Stimulated activated CD8-positive, alpha-beta memory T cell treated with anti-CD3 and anti-CD28 coated beads, Interleukin-7, amount 100 ng/mL, for 1 hour (primary cell): ENCODE measurements at places on chromosomes 3 and 15.

- no peak for DNase-seq
These were observed 154.6 kb upstream of the RGMA start for GRCh38 chr15:93243573-93243972.

DNA sequence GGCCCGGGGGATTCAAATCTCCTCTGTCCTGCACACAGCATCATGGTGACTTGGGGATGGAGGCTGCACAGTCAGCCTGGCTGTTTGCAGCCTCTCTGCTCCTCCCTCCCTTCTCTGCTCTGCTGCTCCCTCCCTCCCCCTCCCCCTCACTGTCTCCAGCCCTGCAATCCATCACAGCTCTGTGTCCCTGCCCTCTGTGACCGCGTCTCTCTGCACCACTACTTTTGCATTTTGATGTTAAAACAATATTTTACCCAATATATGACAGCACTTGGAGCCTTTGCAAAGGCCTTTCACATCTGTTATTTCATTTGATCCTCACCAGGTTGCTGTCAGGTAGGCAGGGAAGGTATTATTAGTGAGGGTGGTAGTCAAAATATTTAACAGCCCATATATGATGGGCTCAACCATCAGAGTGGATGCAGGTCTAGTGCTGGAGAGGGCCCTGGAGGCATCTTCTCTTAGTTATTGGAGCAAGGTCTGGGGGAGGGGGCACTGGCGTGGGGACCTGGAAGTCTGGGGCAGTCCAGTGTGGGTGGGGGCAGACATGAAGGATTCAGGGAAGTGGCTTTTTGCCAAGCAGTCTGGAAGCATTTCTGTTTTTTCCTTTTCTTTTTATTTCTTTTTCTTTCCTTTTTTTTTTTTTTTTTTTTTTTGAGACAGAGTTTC, 16.3 kb upstream of the VPS8 start:
- no peak for DNase-seq

DNA sequence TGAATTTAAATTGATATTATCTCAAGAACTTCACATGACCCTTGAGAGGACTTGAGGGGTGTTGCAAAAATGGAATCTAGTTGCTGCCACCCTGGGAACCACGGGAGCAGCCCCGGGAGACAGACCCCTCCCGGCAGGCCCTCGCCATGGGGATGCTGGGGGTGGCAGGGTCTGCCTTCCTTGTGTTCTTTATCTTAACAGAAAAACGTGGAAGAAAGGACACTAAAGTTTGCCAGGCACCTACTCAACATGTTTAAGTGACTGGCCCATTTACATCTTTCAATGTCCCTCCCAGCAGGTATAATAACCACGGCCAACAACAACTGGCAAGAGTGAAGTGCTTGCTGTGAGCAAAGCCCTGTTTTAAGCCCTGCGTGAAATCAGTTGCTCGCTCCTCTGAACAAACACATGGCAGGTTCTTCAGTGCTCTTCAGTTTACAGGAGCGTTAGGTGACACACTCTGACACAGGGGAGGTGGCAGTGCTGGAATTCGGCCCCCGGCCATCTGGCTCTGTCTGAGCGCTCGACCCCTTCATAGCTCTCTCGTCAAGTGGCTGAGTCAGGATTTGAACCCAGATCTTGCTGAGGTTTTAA, 112.5 kb downstream of the ASB7 start:
- no peak for DNase-seq

- no peak for DNase-seq
These were observed 1.4 kb downstream of the FGD5 start for GRCh38 chr3:14820156-14820555.

DNA sequence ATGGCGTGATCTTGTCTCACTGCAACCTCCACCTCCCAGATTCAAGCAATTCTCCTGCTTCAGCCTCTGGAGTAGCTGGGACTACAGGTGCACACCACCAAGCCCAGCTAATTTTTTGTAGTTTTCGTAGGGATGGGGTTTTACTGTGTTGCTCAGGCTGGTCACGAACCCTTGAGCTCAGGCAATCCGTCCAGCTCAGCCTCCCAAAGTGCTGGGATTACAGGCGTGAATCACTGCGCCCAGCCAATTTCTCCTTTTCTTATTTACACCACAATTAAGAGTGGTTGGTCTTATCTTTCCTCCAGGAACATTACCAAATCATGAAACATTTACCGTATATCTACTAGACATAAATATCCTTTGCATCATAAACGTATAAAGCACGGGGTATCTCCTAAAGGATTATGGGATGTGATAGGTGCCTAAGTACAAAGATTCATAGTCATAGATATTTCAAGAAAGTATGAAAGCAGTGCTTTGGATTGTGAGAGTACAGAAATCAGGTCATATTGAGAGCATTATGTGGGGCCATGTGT, 194.5 kb downstream of the RBMS3 start:
- no peak for DNase-seq

DNA sequence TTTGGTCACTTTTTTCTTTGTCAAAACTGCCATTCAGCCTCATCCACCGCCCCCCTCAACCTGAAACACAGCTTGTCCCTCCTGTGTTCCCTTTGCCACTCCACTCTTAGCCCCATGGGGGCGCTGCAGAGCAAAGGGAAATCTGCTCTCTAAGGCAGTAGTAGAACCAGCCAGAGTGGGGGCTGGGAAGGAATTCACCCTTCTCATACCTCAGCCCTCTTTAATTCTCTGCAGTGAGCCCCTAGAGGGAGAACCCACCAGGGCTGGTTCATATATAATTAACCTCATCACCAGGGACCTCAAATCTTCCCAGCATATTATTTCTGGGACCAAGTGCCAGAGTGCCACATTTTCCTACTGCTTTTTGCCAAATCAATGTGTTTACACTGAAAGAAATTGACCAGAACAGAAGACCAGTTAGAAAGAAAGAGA, 2.8 kb upstream of the BCL6 start:
- DNase-seq = peak; percentile 91

- DNase-seq = no peak
These were observed 550.5 kb upstream of the GBE1 start for GRCh38 chr3:82311901-82312300.

DNA sequence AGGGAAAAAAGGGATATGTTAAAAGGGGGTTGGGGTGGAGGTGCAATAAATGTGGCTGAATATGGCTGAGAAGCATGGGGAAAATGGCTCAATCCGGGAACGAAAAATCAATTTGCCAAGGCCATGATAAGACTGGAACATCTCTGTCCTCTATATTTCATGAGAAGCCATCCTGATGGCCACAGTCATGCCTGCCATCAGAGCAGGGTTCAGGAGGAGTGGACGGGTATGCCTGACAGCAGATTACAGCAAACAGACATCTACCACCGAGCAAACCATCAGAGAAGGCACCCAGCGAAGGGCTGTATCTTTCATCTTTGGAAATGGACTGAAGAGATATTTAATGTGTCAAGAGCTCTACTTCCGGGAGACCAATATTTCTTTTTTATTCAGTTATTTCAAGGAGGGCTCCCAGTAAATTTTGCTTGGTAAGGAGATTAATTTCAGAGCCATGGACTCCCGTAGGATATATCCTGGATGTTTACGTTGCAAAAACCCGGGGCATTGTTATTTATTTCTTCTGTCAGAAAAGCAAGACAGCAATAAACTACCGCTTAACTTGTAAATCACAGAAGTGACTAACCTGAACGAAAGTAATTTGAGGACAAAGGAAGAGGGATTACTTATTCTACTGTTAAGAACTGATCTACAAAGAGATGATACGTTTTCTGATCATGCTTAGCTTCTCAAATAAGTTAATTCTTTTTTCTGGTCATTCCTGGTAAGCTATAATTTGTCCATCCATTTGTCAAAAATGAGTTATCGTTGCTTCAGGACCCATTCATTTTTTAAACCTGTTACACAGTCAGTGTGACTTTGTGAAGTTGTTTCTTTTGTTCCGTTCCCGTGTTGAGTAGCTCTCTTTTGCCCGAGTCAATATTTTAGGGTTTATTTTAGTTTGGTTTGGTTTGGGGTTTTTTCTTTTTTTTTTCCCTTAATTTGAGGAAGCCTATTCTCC, 80.6 kb upstream of the CHD2 start:
- no peak for DNase-seq

GRCh38 chr15:99098426-99098825, 6.5 kb upstream of the SYNM start:
- no peak for DNase-seq

DNA sequence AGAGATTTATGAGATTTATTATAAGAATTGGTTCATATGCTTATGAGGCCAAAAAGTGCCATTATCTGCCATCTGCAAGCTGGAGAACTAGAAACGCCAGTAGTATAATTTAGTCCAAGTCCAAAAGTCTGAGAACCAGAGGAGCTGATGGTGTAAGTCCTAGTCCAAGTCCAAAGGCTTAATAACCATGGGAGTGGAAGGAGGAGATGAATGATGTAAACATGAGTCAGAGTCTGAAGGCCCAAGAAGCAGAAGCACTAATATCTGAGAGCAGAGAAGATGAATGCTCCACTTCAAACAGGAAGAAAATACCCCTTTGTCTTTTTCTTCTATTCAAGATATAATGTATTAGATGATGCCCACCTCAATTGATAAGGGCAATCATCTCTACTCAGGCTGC, 185.7 kb downstream of the CGGBP1 start:
- no peak for DNase-seq

GRCh38 chr3:177057768-177058167, 139.5 kb downstream of the TBL1XR1 start:
- DNase-seq = no peak

DNA sequence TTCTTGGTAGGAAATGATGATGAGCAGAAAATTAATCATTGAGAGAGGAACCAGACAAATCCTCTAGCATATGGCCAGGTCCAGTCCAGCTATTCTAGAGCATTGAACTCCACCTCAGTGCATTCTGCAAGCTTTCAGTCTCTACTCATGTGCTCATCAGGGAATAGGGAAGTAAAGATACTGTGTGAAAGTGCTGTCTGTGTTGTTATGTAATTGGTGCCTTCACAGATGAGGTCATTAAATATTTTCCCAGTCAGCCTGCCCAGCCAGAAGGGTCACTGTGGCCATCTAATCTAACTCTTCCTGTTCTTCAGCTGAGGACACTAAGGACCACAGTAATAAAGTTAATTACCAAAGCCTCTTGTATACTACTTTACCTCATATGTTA, 28.2 kb downstream of the C3orf62 start:
- no peak for DNase-seq

GRCh38 chr3:170076715-170077238, 39.0 kb downstream of the GPR160 start:
- no peak for DNase-seq

GRCh38 chr15:79381593-79381992, 50.5 kb upstream of the MINAR1 start:
- no peak for DNase-seq

DNA sequence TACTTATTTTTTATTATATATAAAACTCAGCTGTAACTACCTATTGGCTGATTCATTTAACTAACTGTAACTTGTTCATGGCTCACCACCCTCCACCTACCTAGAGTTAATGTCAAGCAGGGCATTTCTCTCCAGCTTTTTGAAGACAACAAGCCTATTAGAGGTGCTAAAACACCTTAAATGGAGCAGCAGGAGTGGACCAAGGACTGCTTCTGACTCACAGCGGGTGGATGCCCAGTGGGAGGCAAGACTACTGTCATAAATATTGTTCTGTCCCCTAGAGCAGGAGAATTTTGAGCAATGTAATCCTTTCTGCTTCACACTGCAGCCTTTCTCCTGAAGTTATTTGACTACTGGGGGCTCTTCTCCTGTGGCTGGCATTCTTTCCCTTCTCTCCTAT, 146.9 kb downstream of the CLSTN2 start:
- DNase-seq = no peak

DNA sequence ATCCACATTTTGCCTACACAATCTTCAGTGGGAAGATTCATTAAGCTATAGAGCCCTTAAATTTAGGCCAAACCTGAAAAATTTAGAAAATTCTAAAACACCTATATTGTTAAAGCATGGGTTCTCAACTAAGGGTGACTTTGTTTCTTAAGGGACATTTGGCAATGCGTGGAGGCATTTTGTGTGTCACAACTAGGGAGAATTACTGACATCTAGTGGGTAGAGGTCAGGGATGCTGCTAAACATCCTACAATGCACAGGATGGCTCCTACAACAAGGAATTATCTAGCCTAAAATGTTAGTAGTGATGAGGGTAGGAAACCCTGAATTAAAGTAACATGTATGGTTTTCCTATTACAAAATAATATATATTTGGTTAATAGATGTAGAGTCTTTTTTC, 55.8 kb downstream of the TBC1D5 start:
- DNase-seq = no peak

GRCh38 chr15:73052653-73053397, 562 bp downstream of the NEO1 start:
- DNase-seq = no peak

GRCh38 chr3:5231074-5231473, 43.6 kb downstream of the EDEM1 start:
- DNase-seq = no peak

GRCh38 chr3:142356818-142357217, 91.0 kb downstream of the XRN1 start:
- no peak for DNase-seq

GRCh38 chr3:14663396-14664135, 11.4 kb upstream of the C3orf20 start:
- DNase-seq = no peak

DNA sequence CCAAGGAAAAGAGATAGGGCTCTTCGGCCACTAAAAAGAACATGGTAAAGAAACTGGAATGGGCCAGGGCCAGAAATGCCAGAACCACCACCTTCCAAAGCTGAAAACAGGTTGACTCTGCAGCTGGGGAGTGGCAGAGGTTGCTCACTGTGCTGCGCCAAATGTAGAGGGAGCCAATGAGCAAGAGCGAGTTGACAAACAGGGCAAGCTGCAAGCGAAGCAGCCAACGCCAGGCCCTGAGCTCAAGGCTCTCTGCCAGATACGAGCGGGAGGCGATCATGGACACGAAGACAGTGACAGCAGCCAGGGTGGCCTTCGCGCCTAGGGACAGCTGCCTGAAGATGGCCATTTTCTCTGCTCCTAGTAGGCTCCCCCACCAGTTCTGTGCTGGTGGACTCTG, 3.1 kb downstream of the GLB1 start:
- no peak for DNase-seq

DNA sequence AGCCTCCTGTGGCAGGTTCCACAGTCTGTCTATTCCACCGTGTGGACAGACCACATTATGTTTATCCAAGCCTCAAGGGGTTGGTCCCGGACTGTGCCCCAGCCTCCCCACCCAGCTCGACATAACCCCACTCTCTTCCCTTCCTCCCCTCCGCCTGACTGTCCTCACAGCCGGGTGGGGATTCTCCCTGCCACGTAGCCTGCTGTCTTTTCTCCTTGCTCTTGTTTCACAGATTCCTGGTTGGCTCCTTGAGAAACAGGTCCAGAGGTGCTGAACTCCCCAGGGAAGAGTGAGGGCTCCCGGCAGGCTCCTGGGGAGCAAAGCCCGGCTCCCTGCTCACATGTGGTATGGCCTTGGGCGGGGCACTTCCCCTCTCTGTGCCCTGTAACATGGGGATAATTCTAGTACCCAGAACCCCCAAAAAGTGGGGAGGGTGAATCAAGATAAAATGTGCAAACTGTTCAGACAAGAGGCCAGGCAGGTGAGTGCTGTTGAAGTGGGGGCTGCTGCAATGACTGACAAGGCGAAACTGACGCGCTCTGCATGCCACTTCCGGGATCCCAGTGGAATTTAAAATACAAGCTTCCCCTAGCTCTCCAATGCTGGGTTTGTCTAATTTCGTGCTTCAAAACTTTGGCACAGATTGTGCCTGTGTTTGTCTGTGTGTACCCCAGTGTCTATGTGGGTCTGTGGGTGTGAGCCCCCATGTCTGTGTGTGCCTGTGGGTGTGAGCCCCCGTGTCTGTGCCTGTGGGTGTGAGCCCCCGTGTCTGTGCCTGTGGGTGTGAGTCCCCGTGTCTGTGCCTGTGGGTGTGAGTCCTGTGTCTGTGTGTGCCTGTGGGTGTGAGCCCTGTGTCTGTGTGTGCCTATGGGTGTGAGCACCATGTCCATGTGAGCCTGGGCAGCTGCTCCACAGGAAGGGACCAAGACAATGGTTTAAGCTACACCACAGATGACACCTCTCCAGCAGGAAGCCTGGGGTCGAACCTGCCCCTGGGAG, 160.6 kb upstream of the IQSEC1 start:
- DNase-seq = no peak
